ENCODE measurements at places on chromosomes 7 and 10.

GRCh38 chr7:135965602-135966001, 11.6 kb downstream of the MTPN start:
- no peak for DNase-seq

- DNase-seq, result peak; percentile 15
These were observed 81.9 kb upstream of the CALN1 start for GRCh38 chr7:72493850-72494661.

GRCh38 chr10:133165556-133166503, 5.8 kb downstream of the KNDC1 start:
- no peak for DNase-seq

DNA sequence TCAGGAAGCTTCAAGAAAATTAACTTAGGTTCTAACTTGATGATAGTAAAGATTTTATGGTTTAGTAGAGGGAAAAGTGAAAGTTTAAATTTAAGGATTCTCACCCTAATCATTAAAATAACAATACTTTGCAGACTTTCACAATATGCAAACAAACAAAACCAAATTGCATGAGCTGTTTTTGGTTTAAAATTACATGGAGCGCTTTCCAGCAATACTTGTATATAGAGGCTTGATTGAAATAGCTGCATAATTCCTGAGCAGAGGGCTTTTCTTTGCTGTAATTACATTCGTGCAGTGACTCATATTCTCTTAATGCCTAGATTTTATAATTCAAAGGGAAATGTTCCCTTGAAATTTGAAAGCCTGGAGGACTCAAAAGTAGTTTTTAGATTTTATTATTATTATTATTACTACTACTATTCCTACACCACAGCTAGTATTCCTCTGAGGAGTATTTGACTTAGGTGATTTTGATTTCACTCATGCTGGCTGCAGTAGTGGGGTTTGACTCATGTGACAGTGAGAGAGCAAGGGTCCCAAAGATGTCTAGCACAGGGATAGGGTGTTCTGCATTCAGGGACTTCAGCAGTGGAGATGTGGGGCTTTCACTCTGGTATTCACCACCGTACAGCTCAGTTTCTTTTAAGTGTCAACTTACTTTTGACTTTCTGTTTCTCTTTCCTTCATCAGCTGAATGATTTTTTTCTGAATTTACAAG, 138.1 kb downstream of the ADAM22 start:
- DNase-seq, result no peak

DNA sequence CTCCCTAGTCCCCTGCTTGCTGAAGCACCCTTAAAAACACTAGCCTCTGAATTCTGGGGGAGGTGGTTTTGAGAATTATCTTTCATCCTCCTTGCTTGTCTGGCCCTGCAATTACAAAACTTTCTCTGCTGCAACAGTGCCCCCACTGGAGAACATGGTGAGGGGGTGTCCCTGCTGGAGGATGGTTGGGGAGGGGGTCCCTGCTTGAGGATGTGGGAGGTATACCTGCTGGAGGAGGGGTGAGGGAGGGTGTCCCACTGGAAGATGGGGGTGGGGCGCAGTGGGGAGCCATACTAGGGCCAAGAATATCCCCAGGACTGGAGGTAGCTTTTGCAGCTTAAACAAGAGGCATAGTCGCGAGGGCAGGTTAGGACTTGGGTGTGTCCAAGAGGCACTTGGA, 3.2 kb upstream of the POLM start:
- DNase-seq, result no peak

- no peak for DNase-seq
These were observed 981.5 kb downstream of the SORCS1 start for GRCh38 chr10:106183041-106183440.

DNA sequence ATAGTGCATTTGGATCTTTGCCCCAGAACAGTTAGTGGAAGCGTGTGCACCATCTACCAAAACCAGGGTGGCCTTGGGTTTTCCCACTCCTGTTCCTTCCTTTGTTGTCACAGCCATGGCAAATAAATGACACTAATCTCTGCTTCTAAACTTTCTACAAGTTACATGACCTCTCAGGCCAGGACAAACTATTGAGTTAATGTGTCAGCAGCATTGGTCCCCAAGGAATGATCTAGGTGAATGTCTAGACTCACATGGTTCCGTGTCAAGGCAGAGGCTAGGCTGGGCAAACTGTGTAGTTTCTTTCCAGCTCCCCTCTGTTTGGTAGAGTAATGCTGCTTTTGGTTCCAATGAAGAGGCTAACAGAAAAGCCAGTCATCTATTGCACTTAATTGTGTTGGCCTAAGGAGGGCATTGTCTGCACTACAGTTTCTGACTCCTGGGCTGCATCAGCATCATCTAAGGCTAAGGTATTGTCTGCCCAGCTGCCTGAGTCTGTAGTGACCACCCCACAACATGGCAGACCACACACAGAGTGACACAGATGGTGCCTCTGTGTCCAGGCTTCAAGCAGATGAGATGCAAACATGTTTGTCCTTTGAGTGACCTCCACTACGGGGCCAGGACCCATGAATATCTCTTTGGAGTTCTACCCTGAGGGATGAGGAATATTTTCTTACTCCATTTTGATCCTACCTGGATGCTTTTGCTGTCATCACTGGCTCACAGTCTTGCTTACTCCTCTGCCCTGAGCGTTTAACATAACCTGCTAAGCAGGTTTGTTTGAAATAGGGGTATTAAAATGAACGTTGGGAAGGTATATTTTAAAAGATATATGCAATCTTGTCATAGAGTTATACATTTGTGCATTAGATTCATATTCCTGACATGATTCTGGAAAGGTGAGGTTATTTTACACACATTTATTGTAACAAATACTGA, 1.7 kb downstream of the CYP3A4 start:
- DNase-seq, result no peak

- DNase-seq, result no peak
These were observed 107.4 kb downstream of the GSAP start for GRCh38 chr7:77308792-77309191.

- DNase-seq, result no peak
These were observed 621.4 kb downstream of the POM121L12 start for GRCh38 chr7:53656881-53657280.

DNA sequence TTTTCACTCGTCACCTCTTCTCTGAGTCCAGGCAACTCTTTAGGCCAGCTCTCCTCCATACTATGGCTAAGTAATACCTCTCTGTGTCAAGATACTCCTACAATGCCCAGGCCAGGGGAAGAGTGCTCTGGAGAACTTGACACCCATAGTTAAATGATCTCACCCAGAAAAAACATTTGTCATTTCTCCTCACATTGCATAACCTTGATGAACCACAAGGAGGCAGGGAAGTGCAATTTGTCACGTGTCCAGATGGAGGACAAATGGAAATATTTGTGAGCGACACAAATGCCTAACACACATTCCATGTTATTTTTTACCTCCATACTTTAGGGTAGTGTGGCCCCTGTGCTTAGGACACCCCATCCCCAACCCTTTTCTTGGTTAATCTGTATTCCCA, 78.3 kb downstream of the HTR7 start:
- DNase-seq, result no peak

DNA sequence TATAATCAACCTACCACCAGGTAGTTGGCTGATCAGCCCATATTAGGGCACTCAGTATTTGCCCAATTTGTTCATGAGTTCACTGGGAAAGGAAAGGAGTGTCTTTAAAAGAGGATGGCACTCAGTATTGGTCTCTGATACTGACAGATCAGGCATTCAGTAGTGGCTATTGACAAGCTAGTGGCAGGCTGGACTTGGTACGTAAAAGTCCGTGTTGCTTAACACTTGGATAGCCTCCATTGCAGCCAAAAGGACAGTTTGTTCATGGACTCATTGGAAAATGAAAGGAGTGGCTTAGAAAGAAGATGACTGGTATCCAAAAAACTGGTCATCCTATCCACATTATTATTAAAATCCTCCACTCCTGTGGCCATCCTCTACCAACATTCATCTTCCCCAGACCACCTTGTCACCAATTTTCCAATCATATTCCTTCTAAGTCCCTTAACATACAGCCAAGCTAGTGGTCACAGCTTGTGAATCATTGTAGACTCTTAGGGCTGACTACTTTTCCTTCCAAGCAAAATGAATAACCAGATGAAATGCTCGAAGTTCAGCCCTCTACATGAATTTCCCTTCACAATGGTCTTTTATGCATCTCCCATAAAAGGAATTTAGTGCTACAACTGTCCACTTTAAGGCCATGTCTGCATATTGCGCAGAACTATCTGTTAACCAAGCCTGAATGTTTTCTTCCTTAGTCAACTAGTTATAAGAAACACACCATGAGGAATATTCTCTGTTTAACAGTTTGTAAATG, 78.6 kb upstream of the MAGI2 start:
- DNase-seq, result no peak

DNA sequence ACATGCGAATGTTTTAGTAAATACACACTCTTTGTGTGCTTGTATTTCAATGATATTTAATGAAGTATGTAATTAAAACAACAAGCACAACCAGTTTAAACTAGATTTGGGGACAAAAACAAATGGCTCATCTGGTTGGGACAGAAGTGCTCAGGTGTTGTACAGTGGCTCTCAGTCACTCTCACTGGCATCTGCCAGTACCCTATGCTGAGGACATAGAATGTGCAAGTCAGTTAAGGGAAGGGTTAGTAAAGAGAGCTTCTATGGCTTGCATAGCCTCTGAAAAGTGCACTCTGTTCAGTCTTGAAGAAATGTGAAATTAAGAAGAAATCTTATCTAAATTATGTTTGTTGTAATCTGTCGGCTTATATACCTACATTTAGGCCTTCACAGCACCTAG, 183.0 kb downstream of the LRRC4 start:
- no peak for DNase-seq

DNA sequence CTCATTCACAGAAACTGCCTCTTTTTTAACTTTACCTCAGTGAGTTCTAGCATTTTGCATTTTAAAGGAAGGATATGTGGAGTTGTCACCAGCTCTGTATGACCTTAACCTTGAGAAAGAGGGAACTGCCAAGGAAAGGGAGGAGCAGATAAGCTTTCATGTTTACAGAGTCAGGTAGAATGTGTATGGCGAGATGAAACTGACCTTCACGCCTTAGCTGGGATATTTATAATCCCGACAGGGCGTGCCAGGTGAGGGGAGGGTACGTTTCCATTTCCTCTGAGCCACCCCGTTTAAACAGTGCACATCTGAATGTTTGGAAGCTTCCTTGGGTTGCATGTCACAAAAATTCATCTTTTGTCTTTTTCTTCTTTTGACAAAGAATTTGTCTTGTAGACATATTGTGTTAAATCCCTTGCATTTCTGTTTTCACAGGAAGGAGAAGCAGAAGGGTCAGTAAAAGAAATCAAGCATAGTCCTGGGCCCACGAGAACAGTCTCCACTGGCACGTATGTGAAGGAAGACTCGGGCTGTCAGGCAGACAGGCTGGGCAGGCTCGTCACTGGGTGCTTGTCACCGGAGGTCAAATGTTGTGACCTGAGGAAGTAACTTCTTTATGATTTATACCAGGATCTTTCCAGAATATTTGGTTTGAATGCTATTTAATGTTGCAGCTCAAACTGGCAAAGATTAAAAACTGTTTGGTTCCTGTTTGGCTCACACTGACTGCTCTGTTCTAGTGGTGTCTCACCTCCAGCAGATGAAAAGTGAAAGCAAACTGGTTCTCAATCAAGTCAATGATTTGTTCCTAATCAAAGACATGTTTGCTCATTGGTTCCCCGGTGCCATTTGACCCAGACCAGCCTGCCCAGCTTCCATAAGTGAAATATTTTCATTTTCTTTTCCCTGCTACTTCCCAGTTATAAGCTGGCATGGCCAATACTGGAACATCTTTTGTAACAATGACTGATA, 16.2 kb downstream of the OPTN start:
- no peak for DNase-seq

DNA sequence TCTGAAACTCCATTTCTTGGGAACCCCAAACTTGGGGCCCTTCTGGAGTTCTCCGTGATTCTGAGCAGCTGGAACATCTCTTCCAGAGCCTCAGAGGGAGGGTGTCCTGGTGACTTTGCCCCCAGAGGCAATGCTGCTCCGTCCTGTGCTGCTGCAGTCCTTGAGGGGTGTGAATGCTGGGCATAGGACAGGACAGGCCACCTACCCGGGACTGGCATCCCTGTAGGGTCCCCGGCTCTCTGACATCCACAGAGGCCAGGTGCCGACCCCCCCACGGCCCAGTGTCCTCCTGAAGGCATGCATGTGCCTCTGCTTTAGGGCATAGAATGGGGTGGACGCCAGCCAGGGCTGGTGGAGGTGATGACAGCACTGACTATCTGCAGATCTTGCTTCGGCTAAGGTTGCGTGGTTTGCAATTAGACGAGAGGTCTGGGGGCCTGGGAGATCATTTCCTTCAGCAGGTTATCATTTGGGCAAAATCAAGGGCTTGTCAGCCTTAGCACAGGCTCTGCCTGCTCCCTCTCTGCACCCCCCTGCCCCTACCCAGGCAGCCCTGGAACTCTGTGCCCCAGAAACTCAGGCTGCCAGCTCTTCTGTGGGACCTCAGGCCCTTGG, 136.9 kb upstream of the GPR26 start:
- no peak for DNase-seq

DNA sequence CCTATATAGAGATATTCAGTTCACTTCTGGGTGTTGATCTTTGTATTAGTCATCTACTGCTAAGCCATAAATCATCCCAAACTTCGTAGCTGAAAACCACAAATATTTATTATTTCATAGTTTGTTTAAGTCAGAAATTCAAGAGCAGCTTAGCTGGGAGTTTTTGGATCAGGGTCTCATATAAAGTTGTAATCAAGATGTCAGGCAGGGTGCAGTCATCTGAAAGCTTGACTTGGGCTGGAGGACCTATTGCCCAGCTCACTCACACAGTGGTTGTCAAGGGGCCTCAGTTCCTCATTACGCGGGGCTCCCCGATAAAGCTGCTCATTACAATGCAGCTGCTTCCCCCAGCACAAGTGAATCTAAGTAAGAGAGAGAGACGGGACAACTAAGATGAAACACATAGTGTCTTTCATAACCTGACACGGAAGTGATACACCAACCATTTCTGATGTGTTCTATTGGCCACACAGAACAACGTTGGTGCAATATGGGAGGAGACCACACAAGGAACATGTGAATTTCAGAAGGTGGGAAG, 15.7 kb downstream of the PPP1R3C start:
- no peak for DNase-seq

- no peak for DNase-seq
These were observed 22.3 kb upstream of the FAM133B start for GRCh38 chr7:92612501-92612900.

- no peak for DNase-seq
These were observed 85.8 kb downstream of the PAXIP1 start for GRCh38 chr7:154916856-154917807.

GRCh38 chr10:955127-955819, 23.8 kb upstream of the LARP4B start:
- no peak for DNase-seq

DNA sequence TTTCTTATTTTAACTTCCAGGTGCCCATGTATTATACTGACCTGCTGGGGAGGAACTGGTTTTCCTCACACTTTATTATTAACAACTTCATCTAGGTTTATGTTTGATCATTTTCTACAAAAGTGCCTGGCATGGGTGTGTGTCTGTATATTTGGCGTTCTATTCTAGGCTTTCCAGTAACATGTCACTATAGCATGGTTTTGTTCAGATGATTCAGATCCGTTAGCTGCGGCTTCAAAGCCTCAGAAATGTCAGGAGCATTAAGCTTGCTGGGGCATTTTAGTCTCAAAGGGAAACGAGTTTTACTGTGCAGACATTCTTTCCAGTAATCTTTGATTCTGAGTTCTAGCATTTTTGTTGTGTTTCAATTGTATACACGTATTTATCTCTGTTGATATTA, 2.3 kb downstream of the INPP5A start:
- no peak for DNase-seq

- DNase-seq, result no peak
These were observed 913.8 kb downstream of the KCNMA1 start for GRCh38 chr10:76723844-76724243.

- no peak for DNase-seq
These were observed 82.5 kb downstream of the EGFR start for GRCh38 chr7:55101359-55101758.

Data from activated naive CD4-positive, alpha-beta T cell (primary cell).